CD4-positive, alpha-beta T cell treated with Interleukin-6 at 100 ng/mL for 8 hours (primary cell): ENCODE measurements at places on chromosomes 7 and 10.
A peak's percentile ranks its signal among the peaks of the same experiment; 100 is the strongest.

DNA sequence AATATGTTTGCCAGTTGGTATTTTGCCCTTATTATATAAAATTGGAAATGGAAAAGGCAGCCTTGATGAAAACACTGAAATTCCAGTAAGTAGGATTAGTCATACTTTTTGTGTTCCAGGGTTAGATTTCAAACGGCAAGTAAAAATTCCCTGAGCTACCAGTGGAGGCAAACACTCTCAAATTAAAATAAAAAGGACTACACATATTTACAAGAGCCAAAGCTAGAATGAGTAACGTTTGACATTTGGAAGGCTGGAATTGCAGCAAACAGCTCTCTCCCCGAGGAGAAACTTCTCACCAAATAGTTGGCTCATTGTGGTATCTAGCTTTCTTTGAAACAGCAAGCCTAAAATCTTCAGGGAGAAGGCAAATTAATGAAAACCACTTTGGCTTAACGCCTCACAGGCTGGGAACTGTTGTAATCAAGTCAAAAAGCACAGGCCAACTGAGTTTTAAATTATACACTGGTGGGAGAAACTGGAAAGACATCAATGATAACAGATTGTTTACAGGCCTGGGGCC is 288.4 kb downstream of the SNX13 start:
- no peak for DNase-seq

GRCh38 chr10:132453470-132453861 is 56.5 kb downstream of the PWWP2B start:
- no peak for DNase-seq

DNA sequence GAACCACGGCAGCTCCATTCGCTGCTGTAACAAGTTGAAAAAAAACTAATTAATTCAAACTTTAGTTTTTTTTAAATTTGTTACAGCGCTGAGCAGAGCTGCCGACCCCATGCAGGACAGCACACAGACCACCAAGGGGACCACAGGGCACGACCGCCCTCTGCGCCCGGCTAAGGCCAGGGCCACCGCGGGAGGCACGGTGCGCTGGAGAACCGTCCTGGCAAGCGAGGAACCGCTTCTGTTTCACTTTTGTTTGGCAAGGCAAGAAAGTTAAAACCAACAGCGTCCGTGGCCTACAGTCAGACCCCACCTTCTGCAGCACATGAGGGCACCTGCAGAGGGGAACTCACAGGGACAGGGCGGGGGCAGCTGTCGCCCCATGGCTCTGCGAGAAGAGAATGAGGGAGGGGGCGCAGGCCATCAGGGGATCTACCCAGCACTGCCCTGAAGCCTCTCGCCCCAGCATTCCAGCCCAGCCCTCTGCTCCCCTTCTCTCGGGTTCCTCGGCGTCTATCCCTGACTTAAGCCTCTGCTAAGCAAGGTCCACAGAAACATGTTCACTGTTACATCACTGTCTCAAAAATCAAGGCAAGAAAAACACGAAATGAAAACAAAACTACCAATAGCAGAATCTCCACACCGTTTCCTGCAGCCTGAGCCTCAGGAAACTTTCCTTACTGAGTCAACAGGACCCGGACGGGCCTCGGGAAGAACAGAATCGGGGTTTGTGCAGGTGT is 204.4 kb downstream of the DIP2C start:
- DNase-seq: peak; percentile 42

GRCh38 chr7:22204312-22204711 is 152.6 kb downstream of the RAPGEF5 start:
- no peak for DNase-seq

GRCh38 chr10:118173296-118173695 is 126.6 kb upstream of the RAB11FIP2 start:
- DNase-seq: no peak

DNA sequence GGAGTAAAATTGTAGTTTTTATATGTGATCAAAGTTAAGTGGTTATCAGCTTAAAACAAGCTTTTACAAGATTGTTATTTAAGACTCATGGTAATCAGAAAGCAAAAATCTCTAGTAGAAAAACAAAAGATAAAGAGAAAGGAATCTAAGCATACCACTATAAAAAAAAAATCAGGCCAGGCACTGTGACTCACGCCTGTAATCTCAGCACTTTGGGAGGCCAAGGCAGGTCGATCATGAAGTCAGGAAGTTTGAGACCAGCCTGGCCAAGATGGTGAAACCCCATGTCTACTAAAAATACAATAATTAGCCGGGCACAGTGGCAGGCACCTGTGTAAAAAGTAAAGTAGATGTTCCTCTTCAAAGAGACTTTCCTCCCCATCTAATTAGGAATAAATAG is 265.9 kb upstream of the NRP1 start:
- DNase-seq: no peak

DNA sequence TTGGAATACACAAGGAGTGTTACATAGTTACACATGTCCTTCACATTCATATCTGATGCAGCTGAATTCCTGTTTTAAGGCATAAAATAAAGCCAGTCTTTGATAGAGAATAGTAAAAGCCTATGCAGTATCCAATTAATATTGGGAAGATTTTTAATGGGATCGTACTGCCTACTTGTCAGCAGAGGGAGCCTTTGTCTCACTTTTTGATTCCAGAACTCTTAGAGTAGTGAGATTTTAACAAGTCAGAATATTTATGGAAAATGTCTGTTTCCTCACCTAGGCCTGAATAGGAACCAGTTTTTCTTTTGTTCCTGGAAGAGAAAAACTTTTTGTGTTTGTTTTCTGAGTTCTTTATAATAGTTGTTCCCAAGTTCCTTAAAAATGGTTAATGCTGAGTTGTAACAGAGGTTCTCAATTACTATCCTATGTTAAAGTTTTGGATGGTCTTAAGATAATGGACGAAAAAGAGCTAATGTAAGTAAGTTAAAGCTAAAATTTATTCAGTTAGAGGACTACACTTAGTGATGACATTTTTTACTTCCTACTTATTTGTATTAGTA is 114.0 kb downstream of the BBS9 start:
- no peak for DNase-seq

DNA sequence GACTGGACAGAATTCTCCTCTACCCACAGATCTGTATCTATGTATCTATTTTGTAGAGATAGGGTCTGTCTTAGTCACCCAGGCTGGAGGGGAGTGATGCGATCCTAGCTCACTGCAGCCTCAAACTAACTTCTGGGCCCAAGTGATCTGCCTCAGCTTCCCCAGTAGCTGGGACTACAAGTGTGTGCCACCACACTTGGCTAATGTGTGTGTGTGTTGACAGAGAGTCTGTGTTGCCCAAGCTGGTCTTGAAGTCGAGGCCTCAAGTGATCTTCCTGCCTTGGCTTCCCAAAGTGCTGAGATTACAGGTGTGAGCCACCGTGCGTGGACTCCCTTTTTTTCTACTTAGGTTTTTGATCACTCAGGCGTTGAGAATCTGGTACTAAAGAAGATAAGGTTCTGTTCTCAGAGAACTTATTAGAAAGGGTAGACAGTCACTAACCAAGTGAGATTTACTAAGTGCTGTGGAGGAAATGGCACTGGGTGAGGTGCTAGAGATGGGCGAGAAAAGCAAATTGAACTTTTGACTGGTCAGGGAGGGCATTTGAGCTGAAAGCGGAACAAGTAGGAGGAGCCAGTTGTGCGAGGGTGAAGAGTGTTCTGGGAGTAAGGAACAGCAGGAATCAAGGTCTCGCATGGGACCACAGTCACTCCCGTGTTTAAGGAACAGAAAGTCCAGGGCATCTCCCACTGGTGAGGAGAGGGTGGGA is 18.0 kb downstream of the NDUFB2 start:
- DNase-seq: no peak

DNA sequence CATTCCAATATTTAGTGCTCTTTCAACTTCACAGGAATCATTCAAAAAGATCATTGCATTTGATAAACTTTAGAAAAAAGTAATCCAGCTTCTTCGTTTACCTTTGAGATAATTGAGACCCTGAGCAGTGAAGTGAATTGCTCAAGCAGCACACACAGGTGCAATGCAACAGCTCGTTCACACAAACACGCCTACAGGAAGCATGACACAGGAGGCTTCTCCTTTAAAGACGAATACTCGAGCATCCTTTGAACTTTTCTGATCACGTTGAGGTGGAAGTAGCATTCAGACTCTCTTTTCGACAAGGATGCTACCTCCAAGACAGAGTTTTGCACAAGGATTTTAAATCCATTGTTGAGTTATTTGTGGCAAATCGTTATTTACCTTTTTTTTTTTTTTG is 18.0 kb upstream of the RSU1 start:
- peak; percentile 60 for DNase-seq

DNA sequence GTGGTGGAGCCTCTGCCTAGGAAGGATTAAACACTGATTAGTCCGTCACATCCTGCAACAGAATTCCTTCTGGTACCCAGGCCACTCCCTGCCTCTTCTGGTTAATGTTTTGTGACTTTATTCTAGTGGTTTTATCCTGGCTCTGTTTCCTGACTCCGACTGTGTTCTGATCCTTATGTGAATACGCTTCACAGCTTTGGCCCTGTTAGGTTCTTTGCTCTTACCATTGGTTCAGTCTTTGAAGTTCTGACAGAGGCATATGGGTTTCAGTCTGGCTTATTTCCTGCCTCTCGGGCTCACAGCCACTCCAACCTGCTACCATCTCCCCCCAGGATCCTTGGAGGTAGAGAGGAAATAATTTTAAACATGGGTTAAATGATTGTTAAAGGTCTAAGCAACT is 23.2 kb upstream of the FGL2 start:
- no peak for DNase-seq

GRCh38 chr7:157444843-157445135 is 108.0 kb downstream of the DNAJB6 start:
- DNase-seq: no peak

DNA sequence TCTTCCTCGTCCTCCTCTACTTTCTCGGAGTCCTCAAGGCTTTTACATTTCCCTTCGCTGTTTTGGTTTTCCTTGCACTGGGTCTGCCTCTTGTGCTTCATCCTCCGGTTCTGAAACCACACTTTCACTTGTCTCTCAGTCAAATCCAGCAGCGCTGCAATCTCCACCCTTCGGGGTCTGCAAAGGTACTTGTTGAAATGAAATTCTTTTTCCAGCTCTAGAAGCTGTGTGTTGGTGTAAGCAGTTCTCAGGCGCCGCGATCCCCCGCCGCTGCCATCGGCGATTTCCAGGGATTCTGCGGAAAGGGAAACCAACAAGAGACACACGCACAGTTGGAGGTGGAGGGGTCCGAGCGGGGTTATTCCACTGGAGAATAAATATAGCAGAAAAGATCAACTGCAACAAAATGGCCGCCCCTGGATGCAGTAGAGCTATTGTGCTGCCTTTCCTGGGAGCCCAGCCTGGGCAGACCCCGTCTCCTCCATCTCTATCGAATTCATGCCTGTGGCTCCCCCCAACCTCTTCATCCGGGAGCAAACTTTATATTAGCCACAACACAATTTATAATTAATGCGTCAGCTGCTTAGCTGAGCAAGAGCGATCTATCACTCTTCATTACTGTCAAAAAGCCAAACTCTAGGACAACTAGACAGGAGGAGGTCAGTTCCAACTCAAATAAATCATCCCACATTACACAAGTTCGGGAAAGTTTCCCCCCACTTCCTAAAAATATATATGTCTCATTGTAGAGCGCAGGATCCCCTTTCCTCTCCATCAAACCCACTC is 1.1 kb downstream of the HOXA2 start:
- no peak for DNase-seq

GRCh38 chr7:92325858-92326257 is 80.1 kb downstream of the ANKIB1 start:
- no peak for DNase-seq

DNA sequence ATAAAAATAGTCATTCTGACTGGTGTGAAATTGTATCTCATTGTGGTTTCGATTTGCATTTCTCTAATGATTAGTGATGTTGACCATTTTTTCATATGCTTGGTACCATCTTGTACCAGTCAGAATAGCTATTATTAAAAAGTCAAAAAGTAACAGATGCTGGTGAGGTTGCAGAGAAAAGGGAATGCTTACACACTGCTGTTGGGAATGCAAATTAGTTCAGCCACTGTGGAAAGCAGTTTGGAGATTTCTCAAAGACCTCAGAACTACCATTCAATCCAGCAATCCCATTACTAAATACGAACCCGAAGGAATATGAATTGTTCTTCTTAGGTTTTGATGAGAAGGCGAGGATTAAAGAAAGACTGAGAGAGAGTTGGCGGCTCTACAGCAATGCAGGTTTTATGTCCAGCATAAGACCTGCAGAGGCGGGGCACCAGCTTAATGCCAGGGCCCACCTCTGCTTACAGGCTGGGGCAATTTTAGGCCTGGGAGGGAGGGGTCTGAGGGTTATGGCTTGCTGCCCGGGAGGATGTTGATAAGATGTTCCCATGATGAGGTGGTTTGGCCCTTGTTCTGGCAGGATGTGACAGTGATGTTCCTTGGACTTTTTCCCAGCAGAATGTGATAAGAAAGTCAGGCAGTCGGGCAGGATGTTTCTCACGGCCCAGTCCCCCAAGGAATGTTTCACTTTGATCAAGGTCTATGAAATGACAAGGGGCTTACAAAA is 74.4 kb downstream of the MEST start:
- DNase-seq: no peak

GRCh38 chr10:46549171-46550075 is 7.0 kb downstream of the GPRIN2 start:
- DNase-seq: no peak

DNA sequence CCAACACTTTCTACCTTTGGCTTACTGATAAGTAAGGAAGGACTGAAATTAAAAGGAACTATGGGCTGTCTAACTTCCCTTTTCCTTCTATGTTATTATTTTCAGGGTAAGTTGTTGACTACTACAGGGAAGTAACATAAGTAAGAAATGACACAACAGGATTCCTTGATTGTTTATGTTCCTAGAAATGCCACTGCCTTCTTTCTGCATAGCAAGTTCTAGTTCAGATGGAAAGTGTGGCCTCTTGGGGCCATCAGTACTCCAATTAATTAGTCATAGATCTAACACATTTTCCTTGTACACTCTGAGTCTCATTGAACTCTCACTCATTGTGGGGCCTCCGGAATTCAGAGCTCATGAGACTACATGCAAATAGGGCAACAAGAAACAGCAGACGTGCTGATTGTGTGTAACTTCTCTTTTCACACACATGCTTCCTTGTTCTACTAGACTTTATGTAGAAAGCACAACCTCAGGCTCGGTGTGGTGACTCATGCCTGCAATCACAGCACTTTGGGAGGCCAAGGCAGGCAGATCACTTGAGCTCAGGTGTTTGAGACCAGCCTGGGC is 35.3 kb upstream of the HIBADH start:
- no peak for DNase-seq
